ENCODE measurements at places on chromosomes 5 and 9. TPM values are rescaled to one million over a fixed set of nuclear protein-coding genes. Genes with fewer than 3 reads are reported as not detected.
A peak's percentile ranks its signal among the peaks of the same experiment; 100 is the strongest.

The SEMA6A gene
- 113 TPM for total RNA-seq

DNA sequence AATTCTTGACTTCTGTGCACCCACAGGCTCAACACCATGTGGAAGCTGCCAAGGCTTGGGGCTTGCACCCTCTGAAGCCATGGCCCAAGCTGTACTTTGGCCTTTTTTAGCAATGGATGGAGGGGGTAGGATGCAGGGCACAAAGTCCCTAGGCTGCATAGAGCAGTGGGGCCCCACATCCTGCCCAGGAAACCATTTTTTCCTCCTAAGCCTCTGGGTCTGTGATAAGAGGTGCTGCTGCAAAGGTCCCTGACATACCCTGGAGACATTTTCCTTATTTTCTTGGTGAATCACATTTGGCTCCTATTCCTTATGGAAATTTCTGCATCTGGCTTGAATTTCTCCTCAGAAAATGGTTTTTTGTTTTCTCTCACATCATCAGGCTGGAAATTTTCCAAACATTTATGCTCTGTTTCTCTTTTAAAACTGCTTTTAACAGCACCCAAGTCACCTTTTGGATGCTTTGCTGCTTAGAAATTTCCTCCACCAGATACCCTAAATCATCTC, 482.7 kb upstream of the TLE4 start:
- H3K27ac ChIP-seq, result no peak overlapping the region
- no peaks in the 10 kb centered on the region for H3K4me1 ChIP-seq

DNA sequence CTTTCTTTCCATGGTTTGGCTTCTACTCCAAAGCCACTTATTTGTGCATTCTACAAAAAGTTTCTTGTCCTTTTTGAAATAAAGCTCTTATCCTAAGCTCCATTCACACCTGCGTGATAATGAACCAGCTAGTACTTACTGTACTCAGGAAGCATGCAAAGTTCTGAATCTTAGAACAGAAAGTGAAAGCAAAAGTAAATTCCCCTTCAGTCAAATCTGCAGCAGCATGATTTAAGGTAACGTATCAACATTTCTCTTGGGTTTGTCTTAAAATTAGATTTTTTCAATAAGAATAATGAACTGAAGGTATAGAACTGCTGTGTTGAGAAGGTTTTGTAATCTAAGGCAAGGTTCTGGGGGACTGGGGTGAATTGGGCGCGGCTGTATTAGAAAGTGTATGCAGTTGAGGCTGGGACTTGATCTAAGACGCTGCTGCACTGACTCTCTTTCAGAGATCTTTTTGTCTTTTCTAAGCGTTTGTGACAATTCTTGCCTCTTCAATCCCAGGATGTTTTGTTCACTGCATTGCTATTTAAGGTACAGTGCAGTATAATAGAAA, at the start of gene ERAP2:
TSS of gene ERAP2 (plus strand) at position 209 of the 559 bp plus-strand sequence. CDS start 3,186 bp downstream, outside the sequence.
- no peaks in the 10 kb centered on the region for H3K27me3 ChIP-seq
- no peak for DNase-seq
- peak within 1 kb of the TSS; percentile 63 for H3K4me3 ChIP-seq

DNA sequence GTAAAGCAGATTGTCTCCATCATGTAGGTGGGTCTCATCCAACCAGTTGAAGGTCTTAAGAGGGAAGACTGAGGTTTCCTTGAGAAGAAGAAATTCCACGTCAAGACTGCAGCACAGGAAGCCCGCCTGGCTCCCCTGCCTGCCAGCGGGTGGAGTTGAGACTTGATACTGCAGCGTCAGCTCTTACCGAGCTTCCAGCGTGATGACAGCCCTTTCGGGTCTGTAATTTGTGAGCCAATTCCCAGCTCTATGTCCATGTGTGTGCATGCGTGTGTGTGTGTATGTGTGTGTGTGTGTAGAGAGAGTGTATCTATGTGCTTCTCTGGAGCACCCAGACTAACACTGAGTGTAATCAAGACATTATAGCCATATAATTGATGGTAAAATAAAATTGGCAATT, 379.7 kb upstream of the IRX2 start:
- H3K27ac ChIP-seq, result no peak overlapping the region
- no peak for DNase-seq
- H3K36me3 ChIP-seq, result no peaks in the 10 kb centered on the region
- H3K27me3 ChIP-seq, result no peaks in the 10 kb centered on the region

GRCh38 chr5:17219469-17219868, 2.0 kb downstream of the BASP1 start:
- no peak overlapping the region for H3K27ac ChIP-seq
- peaks cover 4% of the 10 kb centered on the region for H3K4me1 ChIP-seq
- H3K36me3 ChIP-seq, result no peaks in the 10 kb centered on the region
- H3K4me3 ChIP-seq, result no peak overlapping the region
- no peak for DNase-seq
- H3K27me3 ChIP-seq, result no peaks in the 10 kb centered on the region

The FOXI1 gene
- total RNA-seq, result not detected

GRCh38 chr5:118776755-118777154, 211.6 kb downstream of the DTWD2 start:
- H3K4me3 ChIP-seq, result no peak overlapping the region
- H3K4me1 ChIP-seq, result no peaks in the 10 kb centered on the region
- H3K27me3 ChIP-seq, result no peaks in the 10 kb centered on the region
- no peaks in the 10 kb centered on the region for H3K36me3 ChIP-seq
- DNase-seq, result no peak

DNA sequence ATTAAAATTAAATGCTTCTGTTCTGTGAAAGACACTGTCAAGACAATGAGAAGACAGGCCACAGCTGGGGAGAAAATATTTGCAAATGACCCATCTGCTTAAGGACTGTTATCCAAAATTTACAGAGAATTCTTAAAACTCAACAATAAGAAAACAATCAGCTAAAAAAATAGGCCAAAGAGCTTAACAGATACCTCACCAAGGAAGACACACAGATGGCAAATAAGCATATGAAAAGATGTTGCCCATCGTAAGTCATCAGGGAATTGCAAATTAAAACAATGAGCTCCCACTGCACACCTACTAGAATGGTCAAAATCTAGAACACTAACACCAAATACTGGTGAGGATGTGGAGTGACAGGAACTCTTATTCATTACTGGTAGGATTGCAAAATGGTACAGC, 10.3 kb downstream of the WNK2 start:
- H3K36me3 ChIP-seq, result no peaks in the 10 kb centered on the region
- no peak overlapping the region for H3K27ac ChIP-seq
- H3K4me1 ChIP-seq, result no peaks in the 10 kb centered on the region
- H3K4me3 ChIP-seq, result no peak overlapping the region

Measured in adrenal gland (tissue), 19 donors.